ENCODE measurements at places on chromosomes 6 and 20.

DNA sequence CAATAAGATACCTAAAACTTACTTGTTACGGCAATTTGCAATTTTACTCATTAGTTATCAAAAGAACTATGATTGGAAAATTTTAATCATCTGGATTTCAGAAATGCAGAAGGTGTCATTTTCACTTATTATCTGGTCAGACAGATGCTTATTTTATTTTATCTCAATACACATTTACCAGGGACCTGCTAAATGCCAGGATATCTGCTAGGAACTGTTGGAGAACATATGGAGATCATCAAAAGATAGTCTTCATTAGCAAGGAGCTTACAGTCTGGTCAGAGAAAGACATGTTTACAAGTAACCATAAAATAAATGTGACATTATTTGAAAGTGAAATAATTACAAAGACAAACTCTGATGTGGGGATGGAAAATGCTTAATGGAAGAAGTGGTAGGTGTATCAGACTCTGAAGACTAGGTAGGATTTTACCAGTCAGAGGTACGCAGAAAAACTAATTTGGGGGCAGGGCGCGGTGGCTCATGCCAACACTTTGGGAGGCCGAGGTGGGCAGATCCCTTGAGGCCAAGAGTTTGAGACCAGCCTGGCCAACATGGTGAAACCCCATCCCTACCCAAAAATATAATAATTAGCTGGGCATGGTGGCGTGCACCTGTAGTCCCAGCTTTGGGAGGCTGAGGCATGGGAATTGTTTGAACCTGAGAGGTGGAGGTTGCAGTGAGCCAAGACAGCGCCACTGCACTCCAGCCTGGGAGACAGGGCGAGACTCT, 137.8 kb downstream of the MYB start:
- DNase-seq = no peak

DNA sequence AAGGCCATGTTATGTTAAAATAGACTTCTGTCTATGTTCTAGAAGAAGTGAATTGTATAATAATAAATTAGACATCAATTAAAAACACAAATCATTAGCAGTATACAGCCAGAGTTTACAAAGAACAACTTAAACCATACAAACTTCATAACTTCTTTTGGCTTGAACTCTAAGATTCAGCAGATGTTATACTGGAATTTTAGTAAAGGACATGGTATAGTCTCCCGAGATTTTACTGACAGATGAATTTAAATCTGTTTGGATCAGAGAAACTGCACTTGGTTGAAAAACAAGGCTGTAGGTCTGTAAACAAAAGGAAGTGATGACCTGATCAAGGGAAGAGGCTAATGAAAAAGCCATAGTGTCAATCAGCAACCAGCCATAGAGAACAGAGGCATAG, 132.6 kb upstream of the TBX18 start:
- no peak for DNase-seq

GRCh38 chr6:33800248-33800969, 3.4 kb downstream of the MLN start:
- DNase-seq = no peak

DNA sequence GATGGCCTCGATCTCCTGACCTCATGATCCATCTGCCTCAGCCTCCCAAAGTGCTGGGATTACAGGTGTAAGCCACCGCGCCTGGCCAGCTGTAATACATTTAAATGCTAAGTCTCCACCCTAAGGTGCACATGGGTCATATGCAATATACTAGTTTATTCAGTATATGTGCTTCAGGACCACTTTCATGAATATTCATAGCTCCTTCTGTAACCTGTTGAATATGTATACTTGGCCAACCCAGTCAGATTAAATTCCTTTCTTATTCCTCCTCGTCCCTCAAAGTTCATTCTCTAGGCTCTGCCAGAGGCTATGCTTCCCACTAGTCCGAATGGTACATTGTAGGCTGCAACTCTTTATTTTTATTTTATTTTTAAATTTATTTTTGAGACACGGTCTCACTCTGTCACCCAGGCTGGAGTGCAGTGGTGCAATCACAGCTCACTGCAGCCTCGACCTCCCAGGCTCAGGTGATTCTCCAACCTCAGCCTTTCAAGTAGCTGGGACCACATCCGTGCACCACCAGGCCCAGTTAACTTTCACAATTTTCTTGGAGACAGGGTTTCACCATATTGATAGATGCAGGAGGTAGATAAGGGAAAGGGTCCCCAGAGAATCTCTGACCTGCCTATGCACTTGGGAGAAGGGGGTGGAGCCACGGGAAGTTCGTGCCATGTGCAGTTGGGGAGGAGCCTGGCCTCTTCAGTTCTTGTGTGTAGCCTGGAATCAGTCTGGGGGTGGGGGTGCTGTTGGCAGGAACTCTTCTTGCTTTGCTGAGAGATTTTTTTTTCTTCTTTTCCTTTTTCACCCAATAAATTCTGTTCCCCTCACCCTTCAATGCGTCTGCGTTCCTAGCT, 41.3 kb upstream of the DDR1 start:
- no peak for DNase-seq

- DNase-seq = no peak
These were observed 420.4 kb upstream of the PLCB4 start for GRCh38 chr20:8648466-8648865.

DNA sequence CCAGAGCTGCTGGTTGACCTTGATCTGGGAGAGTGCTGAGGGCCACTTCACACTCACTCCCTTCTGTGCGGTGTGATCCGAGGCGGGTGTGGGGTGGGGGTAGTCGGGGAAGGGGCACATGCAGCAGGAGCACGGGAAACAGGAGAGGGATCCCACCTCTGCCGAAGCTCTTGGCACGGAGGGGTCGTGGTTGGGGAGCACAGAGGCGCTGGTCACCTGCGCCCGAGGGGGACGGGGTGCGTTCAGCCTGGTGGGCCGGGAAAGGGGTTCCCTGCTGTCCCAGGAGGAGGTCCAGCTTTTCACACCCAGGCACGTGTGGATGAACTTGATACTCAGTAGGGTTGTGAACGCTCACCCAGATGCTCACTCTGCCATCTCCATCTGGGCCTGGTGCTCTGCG, 17.3 kb downstream of the SS18L1 start:
- DNase-seq = no peak

- peak; percentile 6 for DNase-seq
These were observed 98.3 kb downstream of the TIAM2 start for GRCh38 chr6:155093430-155093829.

DNA sequence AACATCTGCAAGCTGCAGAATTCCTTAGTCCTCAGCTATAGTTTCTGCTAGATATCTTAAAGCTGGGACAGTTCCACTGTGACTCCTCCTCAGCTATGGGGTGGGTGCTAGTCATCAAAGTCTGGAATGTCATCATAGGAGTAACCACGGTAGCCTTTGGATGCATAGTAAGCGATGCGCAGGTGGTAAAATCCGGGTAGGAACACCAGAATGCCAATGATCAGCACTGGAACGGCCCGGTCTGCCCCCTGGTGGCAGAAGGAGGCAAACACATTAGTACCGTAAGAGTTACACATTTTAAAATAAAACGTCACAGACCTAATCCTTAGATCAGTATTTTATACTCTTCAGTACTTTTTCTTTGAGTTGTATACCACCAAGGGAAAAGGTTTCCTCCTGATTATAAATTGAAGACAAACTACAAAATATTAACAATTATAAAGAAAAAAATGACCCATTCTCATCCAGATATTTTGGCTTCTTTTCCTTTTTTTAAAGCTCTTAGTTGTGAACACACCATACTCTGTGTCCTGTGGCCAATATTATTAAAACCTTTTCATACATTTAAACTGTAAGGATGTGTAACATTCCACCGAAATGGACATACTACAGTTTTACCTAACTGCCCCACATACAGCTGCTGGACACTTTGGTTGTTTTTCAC, 18.9 kb downstream of the PCNA start:
- DNase-seq = peak; percentile 55
